Left lobe of liver (tissue), 2 donors: ENCODE measurements at places on chromosomes 3 and 15. TPM values are rescaled to one million over a fixed set of nuclear protein-coding genes. Genes with fewer than 3 reads are reported as not detected.

The LAMB2 gene
- total RNA-seq = 172 TPM

The PLA2G4D gene
- total RNA-seq = not detected

The C3orf62 gene
- total RNA-seq = 1.9 TPM

The MESP1 gene
- total RNA-seq = 3.1 TPM

The CPNE4 gene
- total RNA-seq = not detected

The MLF1 gene
- total RNA-seq = 0.25 TPM

The NT5DC2 gene
- 4.1 TPM for total RNA-seq

The IGF1R gene
- total RNA-seq = 3.3 TPM

The GP9 gene
- 0.20 TPM for total RNA-seq

The MELTF gene
- 0.70 TPM for total RNA-seq

The RNF111 gene
- 15.5 TPM for total RNA-seq

The ADAMTSL3 gene
- total RNA-seq = 17.8 TPM

The CHDH gene
- total RNA-seq = 44.7 TPM

The ZMYND10 gene
- 1.7 TPM for total RNA-seq

The CHRNA7 gene
- total RNA-seq = not detected

The RBP2 gene
- not detected for total RNA-seq

The SAMD7 gene
- not detected for total RNA-seq

The RGMA gene
- total RNA-seq = 0.33 TPM

The CDV3 gene
- total RNA-seq = 60.3 TPM

The SCAANT1 gene
- total RNA-seq = not detected

The SKOR1 gene
- 0.13 TPM for total RNA-seq

The TBC1D21 gene
- total RNA-seq = not detected

The TF gene
- 25,131 TPM for total RNA-seq

The RBMS3 gene
- total RNA-seq = 9.6 TPM

The TKT gene
- 109 TPM for total RNA-seq

The MYL3 gene
- total RNA-seq = 1.4 TPM

The IFT57 gene
- total RNA-seq = 3.8 TPM

The ALAS1 gene
- 187 TPM for total RNA-seq

The AMT gene
- 46.8 TPM for total RNA-seq

The TIMP4 gene
- total RNA-seq = 0.53 TPM

The TMOD3 gene
- total RNA-seq = 21.2 TPM

The ROPN1 gene
- total RNA-seq = not detected

The CNTN4 gene
- 3.3 TPM for total RNA-seq
